ENCODE measurements at places on chromosomes 1 and 21.

DNA sequence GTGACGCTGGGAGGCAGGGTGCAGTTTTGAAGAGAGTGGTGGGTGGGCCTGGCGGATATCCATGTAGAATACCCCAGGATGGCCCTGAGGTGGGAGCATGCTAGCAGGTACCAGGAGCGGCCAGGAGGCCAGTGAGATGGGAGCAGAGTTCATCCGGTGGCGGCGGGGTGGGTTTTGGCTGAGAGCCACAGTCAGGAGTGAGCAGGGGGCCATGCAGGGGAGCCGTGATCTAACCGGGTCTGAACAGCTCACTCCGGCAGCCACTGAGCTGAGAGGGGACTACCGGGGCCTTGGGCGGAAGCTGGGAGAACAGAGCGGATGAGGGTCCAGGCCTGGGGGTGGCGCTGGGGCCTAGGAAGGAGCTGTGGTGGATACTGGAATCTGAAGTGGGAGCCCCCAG, 47.6 kb upstream of the LRP8 start:
- DNase-seq, result no peak

DNA sequence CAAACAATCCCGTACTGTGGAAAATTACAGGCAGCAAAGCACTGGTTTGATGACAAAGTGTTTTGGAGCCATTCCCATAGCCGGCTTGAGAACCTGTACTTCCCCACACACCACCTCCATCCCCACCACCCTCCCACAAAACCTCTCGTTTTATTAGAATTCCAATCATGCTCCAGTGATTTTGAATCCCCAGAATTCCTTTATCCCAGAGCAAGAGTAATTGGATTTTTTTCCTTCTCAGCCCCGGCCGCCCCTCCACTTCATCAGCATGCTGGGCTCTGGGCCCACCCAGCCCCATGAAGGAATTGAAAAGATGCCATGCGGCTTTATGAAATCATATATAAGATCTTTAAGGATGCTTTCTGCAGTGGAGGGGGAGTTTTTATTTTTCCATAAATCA, 136.6 kb downstream of the OMA1 start:
- no peak for DNase-seq

DNA sequence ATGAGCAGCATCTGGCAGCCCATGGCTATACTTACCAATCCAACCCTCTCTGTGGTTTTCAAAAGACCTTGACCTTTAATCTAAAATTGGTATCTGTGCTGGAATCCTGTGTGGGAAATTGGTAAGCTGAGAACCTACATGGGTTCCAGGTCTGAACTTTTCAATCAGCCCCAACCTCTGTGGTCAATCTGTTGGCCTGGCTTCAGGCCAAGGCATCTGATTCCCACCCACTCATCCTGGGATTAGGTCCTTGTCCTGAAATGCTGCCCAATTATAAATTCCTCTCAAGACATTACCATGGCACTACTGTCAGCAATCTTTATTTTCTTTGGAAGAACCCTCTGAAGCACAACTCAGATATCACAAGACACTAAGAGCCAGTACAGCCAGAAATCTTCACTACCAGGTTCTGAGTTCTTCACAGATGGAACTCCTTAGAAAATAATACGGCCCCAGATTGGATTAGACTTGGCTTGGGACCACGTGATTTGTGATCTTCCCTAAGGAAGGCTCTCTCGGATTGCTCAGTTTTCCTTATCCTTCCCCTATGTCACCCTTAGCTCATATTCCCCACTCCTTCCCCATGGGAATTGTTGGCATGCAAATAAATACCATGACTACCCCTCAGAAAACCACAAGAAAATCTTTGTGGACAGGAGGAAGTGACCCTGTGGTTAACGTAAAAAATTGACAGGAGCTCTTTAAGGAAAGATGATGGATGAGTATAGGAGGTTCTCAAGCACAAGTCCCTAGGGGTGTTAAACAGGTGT, 207.9 kb upstream of the ST6GALNAC5 start:
- no peak for DNase-seq

- DNase-seq, result no peak
These were observed 2.3 kb downstream of the PANK4 start for GRCh38 chr1:2523891-2524609.

DNA sequence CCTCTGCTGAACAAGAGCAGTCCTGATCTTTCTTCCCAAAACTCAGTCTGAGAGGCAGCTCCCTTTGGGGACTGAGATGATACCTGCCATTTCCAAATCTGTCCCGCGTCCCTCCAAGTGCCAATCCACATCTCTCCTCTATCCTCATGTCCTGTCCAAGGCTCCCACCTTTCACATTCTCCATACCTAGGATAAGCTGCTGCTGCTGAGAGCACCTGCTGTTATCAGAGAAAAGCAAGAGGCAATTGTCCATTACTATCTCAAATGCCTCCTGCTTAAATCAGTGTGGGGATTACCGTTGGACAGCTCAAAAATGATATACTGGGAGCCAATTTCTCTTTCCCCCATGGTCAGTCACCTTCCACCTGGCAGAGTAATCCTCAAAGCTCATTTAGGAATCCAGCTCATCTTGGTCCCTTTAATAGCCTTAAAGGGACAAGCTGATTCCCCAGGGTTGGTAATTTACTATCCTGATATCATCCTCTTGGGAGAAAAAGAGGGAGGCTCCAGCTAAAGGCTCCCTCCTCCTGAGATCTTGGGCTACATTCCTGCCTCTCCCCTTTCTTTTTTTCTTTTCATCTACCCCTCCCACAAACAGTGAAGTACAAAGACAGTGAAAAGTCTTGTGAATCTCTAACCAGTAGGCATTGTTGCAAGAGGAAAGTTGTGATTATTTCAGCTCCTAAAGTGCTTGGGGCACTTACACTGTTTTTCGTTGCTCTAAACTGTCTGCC, 278.1 kb upstream of the CAMK1G start:
- DNase-seq, result no peak

- DNase-seq, result peak; percentile 57
These were observed at the start of gene MARCKSL1 for GRCh38 chr1:32335790-32336590. Gene MARCKSL1 (minus strand): TSS chr1:32336233. CDS start chr1:32336033, 200 bp downstream.

DNA sequence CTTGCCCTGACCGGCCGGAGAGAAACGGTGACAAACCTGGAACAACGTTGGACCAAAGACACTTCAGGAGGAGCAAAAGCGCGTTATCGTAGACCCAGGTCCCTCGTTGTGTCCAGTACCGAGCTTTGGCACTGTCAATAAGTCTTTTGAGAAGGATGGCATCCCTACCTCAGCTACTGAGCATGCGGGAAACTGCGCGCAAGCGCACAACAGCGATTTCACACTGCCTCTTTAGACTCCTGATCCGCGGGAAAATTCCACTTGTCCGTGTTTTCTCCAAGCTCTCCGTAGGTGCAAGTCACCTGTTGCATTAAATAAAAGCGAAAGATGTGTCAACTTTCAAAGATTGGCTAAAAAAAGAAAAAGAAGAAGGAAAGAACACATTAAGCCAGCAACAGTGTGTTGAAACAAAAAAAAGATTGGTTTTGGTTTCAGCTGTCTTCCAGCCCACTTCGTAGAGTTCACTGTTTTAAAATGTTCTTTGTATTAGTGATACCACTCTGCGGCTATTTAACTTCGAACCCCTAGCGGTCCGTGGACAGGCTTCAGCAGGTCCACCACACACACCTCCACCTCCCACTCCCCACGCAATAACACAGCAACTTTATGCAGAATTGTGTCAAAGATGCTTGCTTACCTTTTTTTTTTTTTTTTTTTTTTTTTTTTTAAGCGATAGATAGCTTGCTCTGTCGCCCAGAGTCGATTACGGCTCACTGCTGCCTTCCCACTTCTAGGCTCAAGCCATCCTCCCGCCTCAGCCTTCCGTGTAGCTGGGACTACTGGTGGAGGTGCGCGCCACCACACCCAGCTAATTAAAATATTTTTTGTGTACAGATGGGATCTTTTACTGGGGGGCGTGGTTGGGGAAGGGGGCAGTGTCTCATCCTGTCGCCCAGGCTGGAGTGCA, at the start of gene BPNT1:
BPNT1 (minus strand) TSS at position 139 of the 907 bp plus-strand sequence. CDS start 9,942 bp downstream, outside the sequence.
- DNase-seq, result peak; percentile 89

DNA sequence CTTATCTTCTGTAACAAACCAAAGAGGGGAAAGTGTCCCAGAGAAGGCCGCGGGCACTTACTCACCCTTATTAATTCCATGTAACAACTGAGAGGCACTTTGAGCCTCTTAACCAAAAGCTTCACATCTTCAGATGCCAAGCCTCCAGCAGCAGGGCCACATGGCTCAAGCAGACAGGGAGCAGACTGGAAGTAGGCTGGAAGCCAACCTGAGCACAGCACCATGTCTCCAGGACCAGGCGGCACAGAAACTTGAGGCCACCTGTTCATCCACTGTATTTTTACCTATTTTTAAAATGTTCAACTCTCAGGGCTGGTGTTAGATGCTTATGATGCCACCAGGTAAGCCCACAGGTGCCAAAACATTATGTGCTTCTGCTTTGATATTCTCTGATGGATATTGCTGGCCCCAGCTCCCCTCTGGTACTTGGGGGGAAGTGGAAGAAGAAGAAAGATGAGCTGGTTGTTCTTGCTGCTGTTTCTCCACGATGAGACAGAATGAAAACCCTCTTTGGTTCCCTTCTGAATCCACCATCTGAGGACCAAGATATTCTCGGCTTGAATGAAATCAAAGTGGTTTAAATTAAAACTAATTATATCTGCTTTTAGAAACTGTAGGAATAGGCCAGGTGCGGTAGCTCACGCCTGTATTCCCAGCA, 30.6 kb upstream of the SDE2 start:
- no peak for DNase-seq

GRCh38 chr1:223747838-223748335, 35.5 kb downstream of the CAPN2 start:
- DNase-seq, result no peak

Data from left renal cortex interstitium (tissue), 4 donors.